M059J (cell line): ENCODE measurements at places on chromosomes 5 and 9. TPM values are rescaled to one million over a fixed set of nuclear protein-coding genes. Genes with fewer than 3 reads are reported as not detected.

DBH gene
- not detected in 2 replicates for total RNA-seq

IFNA13 gene
- total RNA-seq: not detected in 2 replicates

FABP6 gene
- 1.0 and 3.0 TPM in 2 replicates for total RNA-seq

GALT gene
- total RNA-seq: 13.4 and 20.9 TPM in 2 replicates

DAB2 gene
- 31.7 and 45.9 TPM in 2 replicates for total RNA-seq

CD74 gene
- total RNA-seq: 1.8 and 6.0 TPM in 2 replicates

SLC6A7 gene
- not detected in 2 replicates for total RNA-seq

PPP6C gene
- total RNA-seq: 63.9 and 67.0 TPM in 2 replicates

EPB41L4A gene
- total RNA-seq: not detected in 2 replicates

SPAAR gene
- not detected in 2 replicates for total RNA-seq

FOXI1 gene
- not detected in 2 replicates for total RNA-seq

IL6ST gene
- total RNA-seq: 82.5 and 128 TPM in 2 replicates

CENPK gene
- total RNA-seq: 18.5 and 31.3 TPM in 2 replicates

NUDT12 gene
- total RNA-seq: 4.5 and 7.6 TPM in 2 replicates

BNC2 gene
- total RNA-seq: 5.5 and 7.0 TPM in 2 replicates
